Esophagus mucosa (tissue), 1 donor: ENCODE measurements at places on chromosomes 16 and 17. TPM values are rescaled to one million over a fixed set of nuclear protein-coding genes. Genes with fewer than 3 reads are reported as not detected.

ZNF319 gene
- total RNA-seq, result 5.1 TPM

MRPL12 gene
- 89.5 TPM for total RNA-seq

CDH8 gene
- total RNA-seq, result 0.48 TPM

GRCh38 chr17:51487947-51488346 is 227.6 kb downstream of the UTP18 start:
- no peak for ATAC-seq

TAT gene
- 0.24 TPM for total RNA-seq

- peak; percentile 61 for ATAC-seq
These were observed 178.4 kb downstream of the CCDC182 start for GRCh38 chr17:57566721-57567120.

DNA sequence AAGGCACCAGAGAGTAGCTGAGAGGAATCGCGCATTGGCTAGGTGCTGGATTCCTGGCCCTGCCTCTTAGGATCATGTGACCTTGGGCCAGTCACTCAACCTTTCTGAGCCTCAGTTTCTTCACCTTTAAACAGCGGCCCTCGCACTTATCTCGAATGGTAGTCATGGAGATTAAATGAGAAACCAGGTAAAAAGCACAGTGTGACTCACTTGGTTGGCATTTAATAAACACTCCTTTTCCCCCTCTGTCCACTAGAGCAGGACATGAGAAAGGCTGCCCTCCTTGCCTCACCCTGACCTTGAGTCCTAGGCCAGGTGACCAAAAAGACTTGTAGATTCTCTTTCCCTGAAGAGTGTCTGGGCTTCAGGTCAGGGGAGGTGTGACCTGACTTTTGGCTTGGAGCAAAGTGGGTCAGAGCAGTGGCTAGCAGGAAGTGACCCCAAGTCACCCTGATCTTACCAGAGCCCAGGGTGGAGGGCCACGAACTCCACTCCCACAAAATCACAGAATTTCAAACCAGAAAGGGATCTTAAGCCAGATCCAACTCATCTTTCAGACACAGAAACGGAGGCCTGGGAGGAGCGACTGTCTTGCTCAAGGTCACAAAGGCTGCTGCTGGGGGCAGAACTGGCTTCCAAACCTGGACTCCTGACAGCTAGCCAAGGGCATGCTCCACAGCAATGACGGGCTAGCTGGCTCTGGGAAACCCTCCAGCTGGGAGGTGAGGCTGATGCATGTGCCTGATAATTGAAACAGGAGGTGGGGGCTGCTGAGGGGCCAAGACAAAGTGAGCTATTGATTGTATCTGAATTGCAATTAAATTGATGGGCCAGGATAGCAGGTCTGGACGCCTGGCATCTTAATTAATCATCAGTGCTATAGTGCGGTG is 65.2 kb downstream of the PIPOX start:
- no peak for ATAC-seq

- ATAC-seq, result no peak
These were observed 5.6 kb downstream of the ERAL1 start for GRCh38 chr17:28860363-28860808.

GRCh38 chr17:78111016-78111726 is 17.4 kb downstream of the TMC6 start:
- ATAC-seq, result no peak

DNA sequence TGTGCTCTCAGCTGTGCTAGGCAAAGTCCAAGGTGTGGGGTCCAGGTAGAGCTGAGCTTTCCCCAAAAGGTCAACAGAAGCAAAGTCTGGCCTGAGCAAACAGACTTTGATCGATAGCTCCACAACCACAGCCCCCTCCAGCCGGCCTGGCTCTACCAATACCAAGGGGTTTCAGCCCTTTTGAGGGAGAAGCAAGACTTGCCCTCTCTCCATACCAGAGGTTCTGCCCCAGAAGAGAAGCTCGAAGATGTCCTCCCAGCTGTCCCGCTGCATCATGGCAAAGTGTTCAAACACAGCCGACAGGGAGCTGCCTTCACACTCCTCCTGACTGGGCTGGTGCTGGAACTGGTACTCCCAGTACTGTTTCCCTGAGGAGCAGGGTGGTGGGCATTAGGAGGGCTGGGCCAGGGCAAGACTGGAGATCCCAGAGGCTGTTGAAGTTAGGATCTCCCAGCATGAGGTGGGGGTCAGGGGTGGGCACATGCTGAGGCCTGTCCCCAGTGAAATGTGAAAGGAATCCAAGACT is 1.7 kb downstream of the VTN start:
- ATAC-seq, result no peak

- no peak for ATAC-seq
These were observed 9.4 kb downstream of the BAHCC1 start for GRCh38 chr17:81404558-81405165.

- ATAC-seq, result no peak
These were observed 492.5 kb upstream of the SOX9 start for GRCh38 chr17:71628306-71628705.

- no peak for ATAC-seq
These were observed 32.3 kb downstream of the ARL4D start for GRCh38 chr17:43430936-43431713.

- ATAC-seq, result no peak
These were observed 12.1 kb downstream of the ABCA9 start for GRCh38 chr17:69048634-69049033.

DNA sequence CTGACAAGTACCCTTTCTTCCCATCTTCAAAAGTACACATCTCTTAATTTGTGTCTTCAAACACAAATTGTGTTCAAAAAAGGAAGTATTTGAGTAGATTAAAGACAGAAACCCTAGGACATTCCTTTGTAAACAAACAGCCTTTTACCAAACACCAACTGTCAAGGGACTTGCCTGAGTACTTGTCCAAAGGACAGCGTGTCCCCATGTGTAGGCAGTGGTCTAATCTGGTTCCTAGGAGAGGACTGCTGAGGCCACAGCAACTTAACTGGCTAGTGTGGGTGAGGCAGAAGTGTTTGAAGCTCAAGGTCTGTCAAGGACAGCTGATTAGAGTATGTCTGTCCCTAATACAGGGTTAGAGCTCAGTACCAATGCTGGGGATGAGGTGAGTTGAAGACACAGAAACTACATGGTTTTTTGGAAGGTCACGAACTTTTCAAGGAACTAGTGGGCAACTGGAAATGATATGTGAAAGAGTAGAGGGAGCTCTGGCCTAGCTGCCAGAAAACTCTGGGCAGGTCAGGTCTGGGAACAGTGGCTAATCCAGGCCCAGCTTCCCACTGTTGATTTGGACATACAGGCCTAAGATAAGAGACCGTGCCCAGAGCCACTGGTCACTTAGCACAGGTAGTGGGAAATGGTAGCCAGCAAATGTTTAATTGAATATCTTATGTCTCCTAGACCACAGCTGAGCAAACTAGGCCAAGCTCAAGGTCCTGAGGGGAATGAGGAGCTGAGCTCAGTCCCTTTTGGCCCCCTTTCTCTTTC is 10.1 kb downstream of the HMOX2 start:
- peak; percentile 17 for ATAC-seq

DRC7 gene
- not detected for total RNA-seq

DNA sequence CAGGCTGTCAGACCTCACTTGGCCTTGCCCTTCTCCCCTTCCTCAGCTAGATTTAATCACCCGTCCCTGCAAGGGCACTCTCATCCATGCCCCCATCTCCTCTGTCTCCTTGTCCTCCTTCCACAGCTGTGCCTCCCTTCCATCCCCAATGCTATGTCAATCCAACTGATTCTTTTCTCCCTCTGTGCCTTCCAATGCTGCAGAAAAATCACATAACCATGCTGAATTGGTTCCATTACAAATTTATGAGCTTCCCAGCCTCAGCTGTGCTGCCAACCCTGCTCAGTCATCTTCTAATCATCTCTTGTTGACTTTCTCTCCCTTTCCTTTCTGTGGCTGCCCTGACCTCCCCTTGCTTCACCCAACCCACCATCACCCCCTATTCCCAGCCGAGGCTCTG is 56.3 kb upstream of the PIRT start:
- ATAC-seq, result no peak
